ENCODE measurements at places on chromosomes 3 and 15.
A peak's percentile ranks its signal among the peaks of the same experiment; 100 is the strongest.

- H3K4me1 ChIP-seq: peaks cover under 1% of the 10 kb centered on the region
- H3K27me3 ChIP-seq: no peaks in the 10 kb centered on the region
- H3K4me3 ChIP-seq: no peak overlapping the region
- no peak for DNase-seq
- H3K36me3 ChIP-seq: no peaks in the 10 kb centered on the region
- H3K27ac ChIP-seq: no peak overlapping the region
These were observed 42.9 kb downstream of the PCSK6 start for GRCh38 chr15:101446518-101447167.

GRCh38 chr3:120753810-120754209 is 11.3 kb downstream of the GTF2E1 start:
- H3K27ac ChIP-seq: no peak overlapping the region
- H3K4me1 ChIP-seq: peaks cover 1% of the 10 kb centered on the region
- no peak for DNase-seq
- H3K27me3 ChIP-seq: no peaks in the 10 kb centered on the region
- no peak overlapping the region for H3K4me3 ChIP-seq

DNA sequence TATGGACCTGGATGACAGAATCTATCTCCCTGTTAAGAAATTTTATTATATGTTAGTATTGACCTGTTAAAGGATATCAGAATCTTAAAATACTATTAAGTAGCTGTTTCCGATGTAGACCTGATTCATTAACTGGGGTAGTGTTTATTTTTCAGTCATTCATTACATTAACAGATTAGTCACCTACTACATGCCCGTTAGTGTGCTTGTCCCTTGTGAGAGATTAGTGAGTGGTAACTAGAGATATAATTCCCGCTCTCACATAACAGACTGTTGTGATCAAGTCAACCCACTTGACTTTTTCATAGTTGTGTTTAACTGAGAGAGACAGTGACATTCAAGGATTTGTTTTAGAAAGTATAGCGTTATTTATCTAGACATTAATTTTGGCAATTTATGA is 166.8 kb downstream of the TCF12 start:
- H3K27ac ChIP-seq: no peak overlapping the region
- no peaks in the 10 kb centered on the region for H3K27me3 ChIP-seq
- peaks cover 7% of the 10 kb centered on the region for H3K4me1 ChIP-seq
- H3K4me3 ChIP-seq: no peak overlapping the region

DNA sequence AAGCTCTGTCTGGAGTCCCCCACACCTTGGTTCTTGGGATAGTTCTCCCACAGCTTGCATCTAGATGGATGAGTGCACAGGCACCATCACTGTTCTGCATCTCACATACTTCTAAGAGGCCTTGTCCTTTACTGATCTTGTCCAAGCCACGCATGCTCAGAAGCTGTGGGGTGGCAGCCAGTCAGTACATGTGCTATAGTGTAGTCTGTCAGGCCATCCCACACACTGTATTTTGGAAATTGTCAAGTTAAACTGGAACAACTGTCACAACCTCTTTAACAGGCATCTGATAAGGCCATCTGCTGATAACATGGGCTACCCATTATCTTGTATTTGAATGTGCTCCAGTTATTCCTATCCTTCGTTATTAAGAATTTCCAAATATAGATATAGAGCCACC is 296.5 kb upstream of the AZI2 start:
- H3K36me3 ChIP-seq: no peaks in the 10 kb centered on the region
- H3K27me3 ChIP-seq: no peaks in the 10 kb centered on the region
- DNase-seq: no peak
- no peaks in the 10 kb centered on the region for H3K4me1 ChIP-seq
- no peak overlapping the region for H3K27ac ChIP-seq

- H3K4me3 ChIP-seq: no peak overlapping the region
- no peak overlapping the region for H3K27ac ChIP-seq
- no peaks in the 10 kb centered on the region for H3K36me3 ChIP-seq
- H3K27me3 ChIP-seq: no peaks in the 10 kb centered on the region
- no peak for DNase-seq
- peaks cover 3% of the 10 kb centered on the region for H3K4me1 ChIP-seq
These were observed 80.3 kb downstream of the HMG20A start for GRCh38 chr15:77500989-77501388.

DNA sequence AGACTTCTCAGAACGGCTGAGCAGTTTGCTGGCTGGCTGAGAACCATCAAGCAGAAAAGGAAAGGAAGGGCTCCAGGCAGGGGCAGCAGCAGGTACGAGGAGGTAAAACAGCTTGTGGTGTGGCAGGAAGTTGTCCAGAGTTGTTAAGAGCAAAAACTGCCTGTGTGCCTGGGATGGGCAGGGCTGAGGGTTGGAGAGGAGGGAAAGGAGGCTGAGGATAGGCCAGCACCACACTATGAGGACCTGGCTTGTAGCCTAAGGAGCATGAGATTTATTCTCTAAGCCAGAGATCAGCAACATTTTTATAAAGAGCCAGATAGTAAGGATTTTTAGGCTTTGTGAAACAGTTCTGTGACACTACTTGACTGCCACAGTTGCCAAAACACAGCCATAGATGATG is 8.0 kb downstream of the IGSF10 start:
- DNase-seq: no peak
- no peaks in the 10 kb centered on the region for H3K4me1 ChIP-seq
- H3K36me3 ChIP-seq: no peaks in the 10 kb centered on the region

DNA sequence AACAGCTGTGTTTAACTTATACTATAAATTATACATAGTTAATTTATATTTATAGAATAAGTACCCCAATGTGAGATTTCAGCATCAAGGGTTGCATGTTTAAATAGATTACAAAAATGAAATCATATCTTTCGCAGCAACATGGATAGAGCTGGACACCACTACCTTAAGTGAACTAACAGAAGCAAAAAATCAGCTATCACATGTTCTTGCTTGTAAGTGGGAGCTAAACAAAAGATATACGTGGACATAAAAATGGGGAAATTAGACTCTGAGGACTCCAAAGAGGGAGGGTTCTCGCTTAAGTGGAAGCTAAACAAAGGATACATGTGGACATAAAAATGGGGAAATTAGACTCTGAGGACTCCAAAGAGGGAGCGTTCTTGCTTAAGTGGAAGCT is 626.5 kb upstream of the DPPA4 start:
- no peaks in the 10 kb centered on the region for H3K27me3 ChIP-seq
- no peaks in the 10 kb centered on the region for H3K4me1 ChIP-seq
- no peaks in the 10 kb centered on the region for H3K36me3 ChIP-seq
- no peak overlapping the region for H3K27ac ChIP-seq

DNA sequence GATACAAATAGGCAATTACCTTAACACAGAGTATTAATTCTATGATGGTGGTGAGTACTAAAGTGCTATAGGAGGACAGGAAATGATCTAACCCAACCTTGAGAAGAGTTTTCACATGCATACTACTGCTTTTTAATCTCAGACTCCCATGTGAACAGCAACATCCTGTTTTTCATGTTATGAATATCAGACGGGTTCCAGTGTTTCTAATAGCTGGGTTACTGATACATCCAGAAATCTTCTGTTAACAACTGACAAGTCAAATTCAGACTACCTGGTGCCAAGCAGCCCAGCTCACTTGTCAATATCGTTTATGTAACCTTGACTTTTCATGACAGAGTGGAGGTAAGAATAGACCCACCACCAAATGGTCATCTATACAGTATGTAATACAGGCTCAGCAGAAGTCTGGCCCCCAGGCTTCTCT is 220.2 kb upstream of the COL8A1 start:
- DNase-seq: no peak
- H3K27me3 ChIP-seq: no peaks in the 10 kb centered on the region
- H3K4me1 ChIP-seq: no peaks in the 10 kb centered on the region
- no peak overlapping the region for H3K27ac ChIP-seq

DNA sequence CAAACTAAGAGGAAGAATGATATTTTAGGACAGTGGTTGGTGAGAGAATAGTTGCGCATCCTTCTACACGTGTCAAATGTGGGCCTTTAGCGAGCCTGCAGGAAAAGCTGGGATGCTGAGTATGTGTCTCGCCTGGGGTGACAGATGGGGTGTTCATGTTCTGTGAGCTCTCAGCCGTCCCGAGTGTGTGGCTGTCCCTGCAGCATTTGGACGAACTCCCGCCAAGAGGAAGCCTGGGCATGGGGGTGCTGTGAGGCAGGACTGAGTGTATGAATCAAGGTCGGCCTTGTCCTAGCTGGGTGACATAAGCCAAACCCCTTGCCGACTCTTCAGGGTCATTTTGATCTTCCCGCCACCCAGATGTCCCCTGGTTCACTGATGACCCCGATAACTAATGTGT is 94.8 kb downstream of the CACNA1D start:
- no peak overlapping the region for H3K4me3 ChIP-seq
- no peaks in the 10 kb centered on the region for H3K36me3 ChIP-seq
- no peaks in the 10 kb centered on the region for H3K4me1 ChIP-seq

- DNase-seq: no peak
- H3K27ac ChIP-seq: peak overlapping the region; percentile 36
- no peak overlapping the region for H3K4me3 ChIP-seq
- peaks cover 18% of the 10 kb centered on the region for H3K4me1 ChIP-seq
- H3K27me3 ChIP-seq: peaks cover 42% of the 10 kb centered on the region
These were observed 105.7 kb downstream of the TPRA1 start for GRCh38 chr3:127484601-127485388.
